Left lung (tissue), 14 donors: ENCODE measurements at places on chromosomes 2 and 18. TPM values are rescaled to one million over a fixed set of nuclear protein-coding genes. Genes with fewer than 3 reads are reported as not detected.

PLEKHH2 gene
- total RNA-seq = 29.1 TPM

GFPT1 gene
- 70.4 TPM for total RNA-seq

DNA sequence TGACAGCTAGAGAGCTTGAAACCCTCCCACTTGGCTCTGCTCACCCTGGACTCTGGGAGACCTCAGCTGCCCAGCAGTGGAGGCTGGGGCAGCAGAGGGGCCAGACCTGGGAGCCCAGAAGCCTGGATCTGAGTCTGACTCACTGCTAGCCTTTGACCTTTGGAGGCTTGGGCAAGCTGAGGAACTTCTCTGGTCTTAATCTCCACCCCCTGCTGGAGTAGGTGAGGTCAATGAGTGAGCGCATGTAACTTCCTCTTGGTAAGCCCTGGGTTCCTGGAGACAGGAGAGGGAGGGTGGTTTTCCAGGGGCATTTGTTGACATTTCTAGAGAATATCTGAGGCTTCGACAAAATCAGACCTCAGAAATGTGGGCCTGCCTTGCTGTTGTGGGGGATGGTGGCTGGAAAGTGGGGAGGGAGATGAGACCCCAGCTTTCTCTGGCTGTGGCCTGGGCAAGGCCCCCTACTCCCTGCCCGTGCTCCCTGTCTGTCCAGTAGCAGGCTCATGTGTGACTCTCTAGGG lies 73.0 kb upstream of the YWHAQ start:
- DNase-seq = no peak
- H3K4me3 ChIP-seq = no peak overlapping the region
- peaks cover 8% of the 10 kb centered on the region for H3K4me1 ChIP-seq
- H3K27me3 ChIP-seq = no peaks in the 10 kb centered on the region

GRCh38 chr18:2568605-2569004 lies 2.7 kb downstream of the METTL4 start:
- peaks cover 37% of the 10 kb centered on the region for H3K4me1 ChIP-seq
- H3K27me3 ChIP-seq = no peaks in the 10 kb centered on the region
- H3K36me3 ChIP-seq = no peaks in the 10 kb centered on the region
- no peak overlapping the region for H3K4me3 ChIP-seq

GRCh38 chr2:235579128-235579527 lies 85.3 kb downstream of the AGAP1 start:
- H3K36me3 ChIP-seq = no peaks in the 10 kb centered on the region
- no peak overlapping the region for H3K27ac ChIP-seq

DNA sequence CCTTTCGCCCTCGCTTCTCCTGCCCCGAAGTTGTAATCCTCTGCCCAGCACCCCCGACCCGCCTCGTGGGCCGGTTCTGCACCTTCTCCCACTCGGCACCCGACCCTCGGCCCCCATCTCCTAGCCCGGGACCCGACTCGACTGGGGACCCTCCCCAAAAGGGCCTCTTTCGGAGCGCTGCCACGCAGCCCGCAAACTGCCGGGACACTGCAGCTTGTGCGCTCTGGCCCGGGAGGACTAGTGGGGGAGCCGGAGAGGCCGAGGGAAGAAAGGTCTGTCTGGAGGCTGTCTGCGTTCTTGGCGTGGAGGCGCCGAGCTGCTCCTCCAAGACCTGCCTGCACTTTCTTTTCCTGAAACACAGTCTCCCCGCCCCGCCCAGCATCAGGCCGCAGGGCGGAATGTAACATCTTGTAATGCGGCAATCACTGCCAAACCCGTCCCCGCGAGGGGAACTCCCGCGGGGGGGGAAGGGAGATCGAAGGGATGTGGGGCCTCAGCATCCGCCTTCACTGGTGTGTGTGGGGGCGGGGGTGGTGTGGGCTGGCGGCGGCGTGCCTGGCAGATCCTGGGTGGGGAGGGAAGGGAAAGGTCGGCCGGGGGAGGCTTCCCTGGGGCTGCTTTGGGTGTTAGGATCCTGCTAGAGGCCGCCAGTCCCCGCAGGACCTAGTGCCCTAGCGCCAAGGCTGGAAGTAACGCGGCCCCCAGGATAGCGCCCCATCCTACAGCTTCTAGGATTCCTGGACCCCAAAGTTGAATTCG lies 7.4 kb downstream of the DLX2 start:
- H3K4me1 ChIP-seq = peaks cover 56% of the 10 kb centered on the region
- H3K4me3 ChIP-seq = peak overlapping the region; percentile 43
- H3K36me3 ChIP-seq = no peaks in the 10 kb centered on the region
- H3K27ac ChIP-seq = no peak overlapping the region
- peaks cover 100% of the 10 kb centered on the region for H3K27me3 ChIP-seq

TBR1 gene
- 0.08 TPM for total RNA-seq

INHBB gene
- 2.0 TPM for total RNA-seq

DNA sequence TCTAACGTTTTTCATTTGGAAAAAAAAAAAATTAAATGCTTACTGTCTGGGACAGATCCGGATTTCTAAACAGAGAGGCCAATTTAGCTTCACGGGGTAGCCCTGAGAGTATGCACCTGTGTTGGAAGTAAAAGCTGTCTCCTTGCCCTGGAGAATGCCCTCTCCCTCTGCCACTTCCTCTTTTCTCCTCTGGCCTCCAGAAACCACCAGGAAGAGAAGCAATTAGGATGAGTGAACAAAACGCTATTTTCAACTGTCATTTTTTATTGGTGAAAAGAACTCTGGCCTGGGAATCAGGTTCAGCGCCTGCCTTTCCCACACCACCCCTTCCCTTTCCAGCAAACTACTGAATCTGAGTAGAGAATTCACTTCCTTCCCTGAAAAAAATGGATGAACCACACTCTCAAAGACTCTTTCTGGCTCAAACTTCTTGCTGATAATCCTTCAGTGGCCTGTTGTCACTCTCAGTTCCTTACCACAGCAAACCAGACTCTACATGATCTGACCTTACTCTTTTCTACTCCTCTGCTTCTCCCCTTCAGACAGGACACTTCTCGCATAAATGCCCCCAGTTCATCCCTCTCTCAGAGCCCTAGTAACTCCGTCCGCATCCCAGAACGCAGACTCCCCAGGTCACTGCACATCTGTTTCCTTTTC lies 29.8 kb downstream of the KLF7 start:
- H3K27me3 ChIP-seq = no peaks in the 10 kb centered on the region
- H3K4me3 ChIP-seq = no peak overlapping the region
- no peaks in the 10 kb centered on the region for H3K36me3 ChIP-seq
- H3K4me1 ChIP-seq = peaks cover 34% of the 10 kb centered on the region
- H3K27ac ChIP-seq = peak overlapping the region; percentile 46

- DNase-seq = no peak
- no peak overlapping the region for H3K27ac ChIP-seq
- H3K36me3 ChIP-seq = no peaks in the 10 kb centered on the region
- H3K27me3 ChIP-seq = no peaks in the 10 kb centered on the region
These were observed 23.0 kb downstream of the INPP4A start for GRCh38 chr2:98467652-98468051.

- DNase-seq = no peak
- no peak overlapping the region for H3K27ac ChIP-seq
- no peaks in the 10 kb centered on the region for H3K36me3 ChIP-seq
These were observed 36.3 kb downstream of the OSGEPL1 start for GRCh38 chr2:189726271-189726670.

CPS1 gene
- total RNA-seq = 7.8 TPM

DNA sequence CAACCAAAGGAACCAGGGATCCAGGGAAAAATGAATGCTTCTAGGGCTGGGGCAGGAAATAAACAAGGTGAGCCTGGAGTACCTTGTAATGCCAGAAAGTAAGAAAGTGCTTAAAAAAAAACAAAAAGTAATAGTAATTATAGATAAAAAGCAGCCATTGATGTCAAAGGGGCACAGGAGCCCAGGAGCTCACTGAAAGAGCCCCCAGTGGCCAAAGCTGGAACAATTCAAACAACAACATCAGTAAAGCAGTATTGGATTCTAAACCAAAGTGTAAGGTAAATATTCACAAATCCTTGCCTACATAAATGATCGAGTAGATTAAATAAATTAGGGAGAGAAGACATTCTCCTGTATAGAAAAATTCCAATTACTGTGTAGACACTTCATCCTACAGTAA lies 114.3 kb upstream of the ARL4C start:
- no peaks in the 10 kb centered on the region for H3K4me1 ChIP-seq
- H3K4me3 ChIP-seq = no peak overlapping the region
- no peaks in the 10 kb centered on the region for H3K27me3 ChIP-seq
- no peak for DNase-seq
- no peaks in the 10 kb centered on the region for H3K36me3 ChIP-seq

- no peaks in the 10 kb centered on the region for H3K27me3 ChIP-seq
- H3K27ac ChIP-seq = peak overlapping the region; percentile 72
- H3K36me3 ChIP-seq = no peaks in the 10 kb centered on the region
- H3K4me1 ChIP-seq = no peaks in the 10 kb centered on the region
These were observed 31.7 kb downstream of the SLC40A1 start for GRCh38 chr2:189548666-189549448.

GRCh38 chr18:45666520-45666919 lies 51.2 kb downstream of the SLC14A2 start:
- no peaks in the 10 kb centered on the region for H3K36me3 ChIP-seq
- no peaks in the 10 kb centered on the region for H3K27me3 ChIP-seq
- peaks cover 4% of the 10 kb centered on the region for H3K4me1 ChIP-seq
- DNase-seq = no peak
- no peak overlapping the region for H3K4me3 ChIP-seq

DNA sequence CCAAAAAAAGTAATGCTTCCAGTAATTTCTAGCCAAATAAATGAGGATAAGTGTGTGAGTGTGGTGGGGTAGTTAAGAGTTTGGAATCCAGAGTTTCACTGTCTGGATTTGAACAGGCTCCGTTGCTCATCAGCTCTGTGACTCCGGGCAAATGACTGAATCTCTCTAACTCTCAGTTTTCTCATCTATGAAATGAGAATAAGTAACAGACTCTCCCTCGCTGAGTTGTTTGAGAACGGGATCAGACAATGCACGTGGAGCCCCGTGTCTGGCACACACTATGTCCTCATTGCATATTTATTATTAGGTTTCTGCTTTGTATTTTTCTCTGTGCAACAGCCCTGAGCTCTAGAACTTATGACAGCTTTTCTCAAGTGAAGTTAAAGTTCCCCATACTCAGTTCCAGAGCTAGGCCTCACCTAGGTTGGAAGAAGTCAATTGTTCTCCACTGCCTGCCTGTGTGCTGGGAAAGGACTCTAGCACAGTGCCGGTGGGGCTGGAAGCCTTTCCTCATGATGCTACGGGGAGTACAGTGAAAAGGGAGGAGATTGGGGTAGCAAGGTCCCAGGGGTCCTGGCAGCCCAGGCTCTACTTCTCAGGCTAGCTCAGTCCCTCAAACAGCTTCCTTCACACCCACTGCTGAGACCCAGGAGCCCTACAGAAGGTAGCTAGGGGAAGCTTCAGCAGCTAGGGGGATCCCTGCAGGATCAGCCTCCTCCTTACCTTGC lies 1.7 kb upstream of the ICOS start:
- H3K4me1 ChIP-seq = no peaks in the 10 kb centered on the region
- H3K27ac ChIP-seq = no peak overlapping the region
- no peaks in the 10 kb centered on the region for H3K36me3 ChIP-seq
- H3K4me3 ChIP-seq = no peak overlapping the region
- no peak for DNase-seq
- no peaks in the 10 kb centered on the region for H3K27me3 ChIP-seq

DNA sequence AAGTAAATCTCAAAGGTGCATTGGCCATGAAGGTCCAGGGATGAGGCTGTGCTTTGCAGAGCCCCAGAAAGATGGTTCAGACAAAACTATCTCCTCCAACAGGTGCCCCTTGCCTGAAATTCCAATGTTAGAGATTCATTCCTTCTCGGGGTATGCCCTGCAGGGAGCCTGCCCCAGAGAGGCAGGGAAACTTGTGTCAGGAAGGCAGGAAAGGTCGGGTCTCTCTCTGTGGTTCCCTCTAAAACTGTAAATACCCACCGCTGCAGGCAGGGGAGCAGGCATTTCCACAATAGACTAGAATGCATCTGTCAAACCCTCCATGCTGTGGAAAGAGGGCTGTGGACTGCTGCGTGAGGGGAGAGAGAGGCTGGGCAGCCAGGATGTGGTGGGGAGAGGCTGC lies 207.8 kb upstream of the SMAD2 start:
- no peak for DNase-seq
- no peaks in the 10 kb centered on the region for H3K36me3 ChIP-seq
- H3K27me3 ChIP-seq = peaks cover 59% of the 10 kb centered on the region
- no peak overlapping the region for H3K4me3 ChIP-seq

GPR45 gene
- not detected for total RNA-seq

GRCh38 chr18:71727909-71728308 lies 816.2 kb downstream of the CBLN2 start:
- no peaks in the 10 kb centered on the region for H3K27me3 ChIP-seq
- H3K36me3 ChIP-seq = no peaks in the 10 kb centered on the region
- no peak for DNase-seq
- no peak overlapping the region for H3K27ac ChIP-seq

- no peak for DNase-seq
- no peak overlapping the region for H3K27ac ChIP-seq
- no peaks in the 10 kb centered on the region for H3K4me1 ChIP-seq
- no peak overlapping the region for H3K4me3 ChIP-seq
- H3K27me3 ChIP-seq = no peaks in the 10 kb centered on the region
These were observed 85.5 kb upstream of the VWC2L start for GRCh38 chr2:214325404-214325803.

DNA sequence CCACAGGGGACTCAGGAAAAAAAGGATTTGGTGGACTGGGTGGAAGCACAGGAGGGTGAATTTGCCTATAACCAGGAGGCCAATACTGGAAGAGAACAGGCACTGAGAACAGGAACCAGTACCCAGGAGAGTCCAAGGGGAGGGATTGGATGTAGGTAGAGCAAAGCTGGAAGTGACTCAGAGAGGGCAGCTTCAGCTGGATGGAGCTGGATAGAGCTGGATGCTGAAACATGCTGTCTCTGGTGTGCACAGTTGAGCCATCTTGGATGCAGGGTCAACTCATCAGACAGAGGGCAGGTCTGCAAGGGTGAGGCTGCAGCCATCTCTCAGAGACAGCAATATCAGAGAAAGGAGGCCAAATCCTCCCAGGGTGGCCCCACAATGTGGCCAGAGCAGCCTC lies 134.0 kb downstream of the GALNT14 start:
- no peaks in the 10 kb centered on the region for H3K27me3 ChIP-seq
- no peak for DNase-seq

DNA sequence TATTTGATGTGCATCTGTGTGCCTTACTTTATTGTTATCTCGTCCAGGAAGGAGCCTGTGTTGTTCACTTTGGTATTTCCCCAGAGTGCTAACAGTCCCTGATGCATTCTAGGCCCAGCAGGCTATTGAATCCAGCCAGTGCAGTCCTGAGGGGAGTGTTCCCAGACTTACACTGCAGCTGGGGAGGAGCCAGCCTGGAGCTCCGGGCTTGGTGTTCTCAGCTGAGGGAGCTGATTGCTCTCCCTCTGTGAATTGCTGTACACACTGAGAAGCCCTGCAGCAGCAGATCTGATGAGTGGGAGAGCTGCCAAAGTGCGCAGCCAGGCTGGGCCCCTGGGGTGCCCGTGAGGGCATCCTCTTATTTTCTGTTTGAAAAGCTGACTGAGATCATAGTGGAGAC lies 159.2 kb downstream of the GALNT3 start:
- no peak overlapping the region for H3K4me3 ChIP-seq
- H3K27ac ChIP-seq = no peak overlapping the region
- peak; percentile 17 for DNase-seq
- H3K4me1 ChIP-seq = no peaks in the 10 kb centered on the region
- no peaks in the 10 kb centered on the region for H3K36me3 ChIP-seq
- no peaks in the 10 kb centered on the region for H3K27me3 ChIP-seq
